ENCODE measurements at places on chromosomes 1 and 21.

DNA sequence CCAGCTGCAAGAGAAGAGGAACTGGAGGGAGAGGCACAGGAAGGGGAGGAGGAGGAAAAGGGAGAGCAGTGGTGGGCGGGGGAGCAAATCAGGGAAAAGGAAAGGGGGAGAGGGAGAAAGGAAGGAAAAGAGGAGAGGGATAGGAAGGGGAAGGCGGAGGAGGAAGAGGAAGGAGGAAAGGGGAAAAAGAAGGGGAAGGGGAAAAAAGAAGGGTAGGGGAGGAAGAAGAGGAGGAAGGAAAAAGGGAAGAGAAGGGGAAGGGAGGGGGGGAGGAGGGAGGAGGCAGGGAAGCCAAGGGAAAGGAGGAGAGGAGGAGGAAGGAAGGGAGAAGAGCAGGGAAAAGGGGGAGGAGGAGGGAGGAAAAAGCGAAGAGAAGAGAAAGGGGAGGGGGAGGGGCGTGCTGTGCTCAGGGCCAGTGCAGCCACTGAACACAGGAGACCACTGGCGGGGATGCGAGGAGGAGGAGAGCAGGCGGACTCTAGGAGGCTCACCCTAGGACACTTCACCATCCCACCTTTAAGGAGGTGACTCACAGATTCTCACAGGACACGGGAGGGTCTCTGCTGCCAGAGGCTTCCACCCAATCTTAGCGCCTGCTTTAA, 33.1 kb downstream of the PGBD5 start:
- DNase-seq = no peak

DNA sequence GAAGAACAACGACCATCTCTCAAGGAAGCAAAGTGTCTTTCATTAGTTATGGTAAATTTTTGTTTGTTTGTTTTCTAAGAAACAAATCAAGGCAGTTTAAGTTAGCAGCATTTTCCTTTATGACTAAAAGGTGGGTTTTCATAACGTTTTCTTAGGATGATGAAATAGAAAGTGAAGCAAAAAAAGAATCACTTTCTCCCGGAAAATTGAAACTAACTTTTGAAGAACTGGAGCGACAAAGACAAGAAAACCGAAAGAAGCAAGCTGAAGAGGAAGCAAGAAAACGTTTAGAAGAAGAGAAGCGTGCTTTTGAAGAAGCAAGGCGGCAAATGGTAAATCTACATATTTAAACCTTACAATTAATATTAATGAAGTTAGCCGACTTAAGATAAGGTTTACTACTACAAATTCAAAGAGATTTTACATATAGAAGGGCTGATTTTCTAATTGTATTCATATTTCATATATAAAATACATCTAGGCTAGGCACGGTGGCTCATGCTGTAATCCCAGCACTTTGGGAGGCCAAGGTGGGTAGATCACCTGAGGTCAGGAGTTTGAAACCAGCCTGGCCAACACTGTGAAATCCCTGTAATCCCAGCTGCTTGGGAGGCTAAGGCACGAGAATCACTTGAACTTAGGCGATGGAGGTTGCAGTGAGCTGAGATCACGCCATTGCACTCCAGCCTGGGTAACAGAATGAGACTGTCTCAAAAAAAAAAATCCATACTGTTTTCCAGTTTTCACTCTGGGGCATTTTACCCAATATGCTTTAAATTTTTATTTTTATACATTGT, 38.3 kb downstream of the NEXN start:
- no peak for DNase-seq

DNA sequence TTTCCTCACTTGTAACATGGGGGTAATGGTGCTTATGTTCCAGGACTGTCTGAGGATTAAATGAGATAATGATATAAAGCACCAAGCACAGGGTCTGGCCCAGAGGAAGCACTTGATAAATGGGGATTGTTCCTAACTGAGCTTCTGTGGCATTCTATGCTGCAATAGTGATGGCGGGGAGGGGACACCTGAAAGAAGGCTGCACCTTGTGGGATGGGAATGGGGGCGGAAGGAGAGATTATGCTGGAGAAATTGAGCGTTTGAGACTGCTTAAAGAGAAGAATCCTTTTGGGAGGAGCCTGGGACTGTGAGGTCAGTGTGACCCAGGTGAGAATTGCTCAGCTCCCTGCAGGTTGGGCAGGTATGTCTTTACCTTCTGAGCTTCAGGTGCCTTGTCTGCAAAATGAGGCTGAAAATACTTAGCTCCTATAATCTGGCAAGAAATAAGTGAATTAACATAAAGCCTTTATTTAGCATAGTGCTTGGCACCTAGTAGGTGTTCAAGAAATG, 55.9 kb upstream of the CTPS1 start:
- no peak for DNase-seq

DNA sequence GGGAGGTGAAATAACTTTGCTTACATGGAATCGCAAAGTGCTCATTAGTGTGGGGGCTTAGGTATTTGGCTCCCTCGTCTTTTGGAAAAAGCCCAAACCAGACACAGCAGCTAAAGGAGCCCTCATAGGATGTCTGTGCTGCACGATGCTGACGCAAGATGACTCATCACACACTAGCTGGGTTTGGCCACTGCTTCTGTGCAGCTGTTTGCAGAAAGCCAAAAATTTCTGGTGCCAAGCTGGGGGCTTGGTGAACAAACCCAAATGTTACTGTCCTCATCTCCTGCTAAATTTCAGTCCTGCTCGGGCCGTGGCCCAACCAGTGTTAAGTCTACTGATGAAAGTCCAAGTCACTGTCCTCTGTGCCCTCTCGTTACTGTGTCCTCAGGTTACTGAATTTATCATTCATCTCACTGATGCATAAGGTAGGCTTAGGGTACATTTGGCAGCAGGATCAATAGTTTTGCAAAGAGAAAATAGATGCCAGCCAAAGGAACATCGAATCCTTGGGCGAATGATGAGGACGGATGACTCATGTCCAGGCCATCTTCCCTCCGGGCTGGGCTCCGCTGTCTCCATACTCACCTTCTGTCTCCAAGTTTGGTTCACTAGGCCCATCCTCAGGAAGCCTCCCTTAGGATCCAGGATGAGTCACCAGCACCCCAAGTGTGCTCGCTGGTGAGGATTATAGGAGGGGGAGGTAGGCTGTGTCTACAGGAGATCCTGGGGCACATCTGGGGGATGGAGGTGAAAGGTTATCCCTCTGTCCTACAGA, 177.7 kb downstream of the ADSS2 start:
- DNase-seq = no peak

DNA sequence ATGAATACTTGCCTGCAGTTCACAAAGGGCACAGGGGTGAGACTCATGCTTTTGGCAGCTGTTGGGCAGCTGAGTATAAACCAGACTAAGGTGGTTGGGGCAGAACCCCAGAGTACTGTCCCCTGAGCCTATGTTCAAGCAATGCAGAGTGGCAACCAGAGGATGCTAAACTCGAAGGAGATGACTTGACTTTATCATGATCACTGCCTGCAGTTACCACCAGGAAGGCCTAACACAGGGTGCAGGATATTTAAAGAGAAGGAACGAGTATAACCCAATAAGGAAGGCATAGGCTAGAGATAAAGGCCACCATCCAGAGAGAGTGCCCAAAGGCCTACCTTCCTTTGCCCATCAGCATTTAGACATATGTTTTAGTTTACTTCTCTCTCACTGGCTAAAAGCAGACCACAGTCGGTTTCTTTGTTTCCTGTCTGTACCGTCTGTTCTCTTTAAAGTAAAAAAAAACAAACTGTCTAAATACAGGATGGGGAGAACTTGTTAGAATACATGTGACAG, 83.3 kb downstream of the MPZL1 start:
- peak; percentile 3 for DNase-seq

DNA sequence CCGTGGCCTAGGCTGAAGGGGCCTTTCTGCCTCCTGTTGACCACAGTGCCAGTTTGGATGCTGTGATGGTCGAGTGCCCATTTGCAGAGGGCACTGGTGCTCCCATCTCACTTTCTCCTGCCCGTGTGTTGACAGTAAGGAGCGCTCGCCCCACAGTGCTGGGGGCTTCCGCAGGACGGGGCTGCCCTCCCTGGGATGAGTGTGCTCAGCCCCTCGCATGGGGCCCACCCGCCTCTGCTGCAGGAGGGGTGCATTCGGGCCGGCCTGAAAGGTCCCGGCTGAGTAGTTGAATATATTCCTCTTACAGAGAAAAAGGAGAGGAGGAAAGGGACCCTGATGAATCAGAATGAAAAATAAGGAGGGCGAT, 37.3 kb downstream of the NTPCR start:
- DNase-seq = no peak

Data from AML-193 (cell line).